ENCODE measurements at places on chromosomes 1 and 21.

- no peak for DNase-seq
Measured at GRCh38 chr1:106700211-106700610, 356.3 kb upstream of the PRMT6 start.

GRCh38 chr1:168446081-168446480 lies 97.7 kb downstream of the XCL2 start:
- no peak for DNase-seq

DNA sequence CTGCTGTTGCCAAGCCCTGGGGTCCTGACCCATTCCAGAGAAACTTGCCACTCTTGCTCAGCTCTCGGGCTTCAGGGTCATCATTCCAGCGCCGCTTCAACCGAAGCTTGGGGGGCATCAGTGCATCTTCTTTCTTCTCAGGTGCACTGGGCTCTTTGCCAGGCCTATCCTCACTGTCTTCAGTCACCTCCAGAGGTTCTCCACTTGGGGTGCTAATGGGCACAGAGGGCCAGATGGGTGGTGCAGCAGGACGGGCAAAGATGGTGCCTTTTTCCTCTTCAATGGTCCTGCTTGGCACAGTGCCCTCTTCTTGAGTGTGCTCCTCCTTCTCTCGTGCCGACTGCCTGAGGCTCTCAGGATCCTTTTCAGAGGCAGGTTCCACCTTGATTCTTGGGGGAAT lies 13.3 kb downstream of the ETV3 start:
- no peak for DNase-seq

DNA sequence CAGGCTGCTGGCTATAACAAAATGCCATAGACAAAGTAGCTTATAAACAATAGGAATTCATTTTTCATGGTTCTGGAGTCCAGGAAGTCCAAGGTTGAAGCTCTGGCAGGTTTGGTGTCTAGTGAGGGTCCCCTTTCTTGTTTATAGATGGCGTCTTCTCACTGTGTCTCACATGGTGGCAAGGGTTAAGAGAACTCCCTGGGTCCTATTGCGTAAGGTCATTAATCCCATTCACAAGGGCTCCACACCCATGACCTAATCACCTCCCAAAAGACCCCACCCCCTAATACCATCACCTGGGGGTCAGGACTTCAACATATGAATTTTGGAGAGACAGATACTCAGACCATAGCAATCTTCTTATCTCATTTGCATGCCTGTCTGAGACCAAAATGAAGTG lies 108.9 kb upstream of the USP25 start:
- DNase-seq, result no peak

DNA sequence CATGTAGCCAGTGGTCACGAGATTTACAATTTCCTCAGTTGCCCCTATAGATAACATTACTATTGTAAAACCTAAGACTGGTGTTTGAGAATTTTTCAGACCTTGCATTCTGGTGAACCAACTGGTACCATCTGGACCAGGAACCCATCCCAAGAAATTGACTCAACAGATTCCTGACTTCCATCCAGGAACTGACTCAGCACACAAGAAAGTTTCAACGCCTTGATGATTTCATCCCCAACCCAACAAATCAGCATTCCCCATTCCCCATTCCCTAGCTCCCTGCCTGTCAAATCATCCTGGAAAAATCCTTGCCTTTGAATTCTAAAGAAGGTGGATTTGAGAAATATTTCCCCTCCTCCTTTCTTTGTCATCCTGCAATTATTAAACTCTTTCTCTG lies 529.8 kb upstream of the PRMT6 start:
- DNase-seq, result no peak

DNA sequence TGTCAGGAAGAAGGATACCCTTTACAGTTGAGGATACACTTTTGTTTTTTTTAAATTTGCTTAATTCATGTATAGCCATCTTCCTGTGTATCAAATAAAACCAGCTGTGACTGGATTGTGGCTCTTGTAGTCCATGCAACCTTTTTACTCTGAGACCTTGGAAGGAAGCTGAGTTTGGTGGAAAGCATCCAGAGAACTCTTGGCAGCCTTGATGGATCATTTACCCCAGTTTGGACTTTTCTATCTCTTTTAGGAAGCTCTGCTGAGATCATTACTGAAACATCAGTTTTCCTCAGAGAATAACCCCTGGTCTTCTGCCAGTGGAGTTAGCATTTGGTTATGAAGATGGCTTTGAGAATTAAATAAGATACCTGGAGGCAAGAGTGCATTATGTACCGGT lies 21.2 kb upstream of the APOBEC4 start:
- no peak for DNase-seq

DNA sequence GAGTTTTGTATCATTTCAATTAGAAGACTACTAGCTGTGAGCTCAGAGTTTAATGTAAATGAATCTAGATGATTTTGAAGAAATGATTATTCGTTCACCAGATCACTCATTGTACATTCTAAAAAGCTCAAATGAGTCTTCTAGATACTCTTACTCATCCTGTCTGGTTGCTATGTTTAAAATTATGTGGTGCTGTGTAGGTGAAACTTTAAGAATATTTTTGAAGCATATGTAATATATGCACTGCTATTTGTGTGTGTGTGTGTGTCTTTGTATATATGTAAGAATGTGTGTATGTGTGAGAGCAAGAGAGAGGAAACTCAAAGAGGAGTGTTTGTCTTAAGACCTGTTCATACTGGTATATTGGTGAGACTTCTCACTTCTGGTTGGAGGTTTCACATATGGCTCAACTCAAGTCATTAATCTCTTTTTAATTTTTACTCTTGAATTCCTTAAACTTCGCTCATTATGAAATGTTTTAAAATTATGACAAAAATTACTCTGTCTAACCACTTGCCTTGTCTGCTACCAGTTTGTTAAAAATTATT lies 8.6 kb upstream of the C1orf105 start:
- DNase-seq, result no peak

- DNase-seq, result no peak
Measured at GRCh38 chr1:78702426-78702825, 52.8 kb downstream of the IFI44 start.

- no peak for DNase-seq
Measured at GRCh38 chr1:182060877-182061276, 635 bp downstream of the ZNF648 start.

- DNase-seq, result no peak
Measured at GRCh38 chr1:11352058-11352715, 79.2 kb downstream of the UBIAD1 start.

- DNase-seq, result no peak
Measured at GRCh38 chr1:232988572-232989040, 38.2 kb downstream of the NTPCR start.

GRCh38 chr1:59397139-59397858 lies 100.4 kb downstream of the FGGY start:
- no peak for DNase-seq

- DNase-seq, result no peak
Measured at GRCh38 chr1:152880316-152880715, 2.2 kb downstream of the SMCP start.
